ENCODE measurements at places on chromosomes 7 and 10.

GRCh38 chr7:2601065-2601464 lies 30.7 kb upstream of the TTYH3 start:
- no peak for DNase-seq

- DNase-seq = no peak
Observed at GRCh38 chr7:108045669-108046068, 42.7 kb upstream of the LAMB1 start.

DNA sequence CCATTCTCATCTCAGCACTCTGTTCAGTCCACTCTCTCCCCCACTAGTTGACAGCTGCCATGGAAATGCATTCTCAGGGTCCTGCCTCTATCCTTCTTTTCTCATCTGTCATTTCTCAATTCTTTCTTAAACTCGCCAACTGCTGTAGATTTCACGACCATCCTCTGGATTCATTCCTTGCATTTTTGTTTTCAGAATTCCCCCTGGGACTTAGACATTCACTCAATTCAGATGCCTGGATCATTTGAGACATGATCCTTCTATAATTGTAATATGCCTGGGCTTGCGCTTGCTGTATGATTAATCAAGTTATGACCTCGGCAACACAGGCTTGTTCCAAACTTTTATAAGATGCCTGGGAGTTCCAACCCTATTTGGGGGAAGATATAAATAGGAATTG lies 104.5 kb downstream of the RAB11FIP2 start:
- no peak for DNase-seq

DNA sequence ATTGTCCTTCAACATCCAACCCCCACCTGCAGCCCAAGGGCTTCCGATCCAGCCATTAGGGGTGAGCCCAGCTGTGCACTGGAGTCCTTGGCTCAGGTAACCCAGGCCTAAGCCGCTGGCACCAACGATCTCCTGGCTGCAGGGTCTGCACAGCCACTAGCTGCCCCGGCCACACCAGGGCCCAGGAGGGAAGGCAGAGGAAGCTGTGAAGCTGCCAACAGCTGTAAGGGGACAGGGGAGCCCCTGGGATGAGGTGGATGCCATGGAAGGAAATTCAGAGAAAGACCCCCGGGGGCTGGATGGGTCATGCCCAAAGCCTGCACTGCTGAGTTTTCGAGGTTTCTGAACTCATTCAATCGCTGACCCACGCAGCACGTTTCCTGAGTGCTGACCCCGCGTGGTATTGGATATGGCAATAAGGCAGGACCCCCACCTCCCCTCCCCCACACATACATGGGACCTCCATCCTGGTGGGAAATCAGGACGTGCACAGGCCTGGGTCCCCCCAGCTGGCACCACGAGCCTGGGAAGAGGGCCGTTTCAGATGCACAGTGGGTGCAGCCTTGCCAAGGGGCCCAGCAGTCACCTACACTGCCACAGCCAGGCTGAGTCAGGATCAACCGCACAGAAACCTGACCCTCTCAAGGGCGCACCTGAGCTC lies 170.3 kb downstream of the DIP2C start:
- no peak for DNase-seq

DNA sequence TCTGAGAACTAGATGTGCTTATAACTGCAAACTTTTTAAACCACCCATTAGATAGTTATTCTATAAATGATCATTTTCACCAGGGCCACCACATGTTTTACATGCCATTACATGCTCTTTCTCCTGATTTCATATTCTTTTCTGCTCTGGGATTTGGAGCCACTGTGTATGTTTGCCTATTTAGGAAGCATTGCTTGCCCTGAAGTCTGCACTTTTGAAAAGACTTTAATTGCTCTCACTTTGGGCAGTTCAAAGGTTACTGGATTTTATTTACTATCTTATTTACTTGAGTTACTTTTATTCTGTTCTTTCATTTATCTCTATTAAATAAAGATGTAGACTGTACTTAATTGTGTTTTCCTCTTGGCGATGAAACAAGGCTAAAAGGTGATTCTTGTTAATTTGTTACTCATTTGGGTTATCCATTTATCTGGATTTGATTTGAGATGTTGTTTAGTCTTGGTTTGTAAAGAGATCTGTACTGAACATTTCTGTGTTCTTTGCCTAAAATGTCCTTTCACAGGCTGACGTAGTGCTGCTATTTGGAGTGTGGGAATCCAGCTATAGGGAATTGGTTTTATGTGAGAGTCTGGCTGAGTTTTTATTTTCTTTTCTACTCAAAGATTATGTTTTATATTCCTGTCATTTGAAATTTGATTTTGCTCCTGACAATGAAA lies 88.8 kb downstream of the SUGCT start:
- no peak for DNase-seq

- DNase-seq = no peak
Observed at GRCh38 chr10:63446716-63447440, 18.9 kb downstream of the JMJD1C start.

DNA sequence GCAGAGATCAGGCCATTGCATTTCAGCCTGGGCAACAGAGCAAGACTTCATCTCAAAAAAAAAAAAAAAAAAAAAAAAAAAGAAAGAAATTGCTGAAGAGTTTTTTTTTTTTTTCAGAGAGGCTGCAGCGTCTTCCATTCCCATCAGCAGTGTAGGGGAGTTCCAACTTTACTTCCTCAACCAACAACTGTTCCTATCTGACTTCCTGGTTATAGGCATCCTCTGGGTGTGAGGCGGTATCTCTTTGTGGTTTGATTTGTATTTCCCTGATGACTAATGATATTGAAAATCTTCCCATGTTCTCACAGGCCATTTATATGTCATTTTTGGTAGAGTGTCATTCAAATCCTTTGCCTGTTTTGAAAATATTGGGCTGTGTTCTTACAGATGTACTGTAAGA lies 40.2 kb downstream of the PRTFDC1 start:
- no peak for DNase-seq

GRCh38 chr10:77146712-77147336 lies 490.8 kb downstream of the KCNMA1 start:
- DNase-seq = no peak

GRCh38 chr10:108436096-108436495 lies 1271.6 kb upstream of the SORCS1 start:
- no peak for DNase-seq

DNA sequence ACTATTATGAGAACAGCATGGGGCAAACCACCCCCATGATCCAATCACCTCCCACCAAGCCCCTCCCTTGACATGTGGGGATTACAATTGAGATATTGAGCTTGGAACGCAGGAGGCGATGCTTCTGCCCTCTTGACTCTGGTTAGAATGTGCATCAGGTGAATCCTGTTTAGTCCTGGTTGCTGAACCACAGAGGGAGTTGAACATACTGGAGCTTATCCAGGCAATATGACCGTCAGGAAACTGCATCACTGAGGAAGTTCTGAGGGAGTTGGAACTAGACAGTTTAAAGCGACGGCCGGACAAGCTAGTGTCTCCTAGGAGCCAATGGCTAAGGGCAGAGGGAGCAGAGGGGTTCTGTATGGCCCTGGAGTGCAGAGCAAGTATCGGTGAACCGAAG lies 31.8 kb upstream of the GARS1 start:
- DNase-seq = no peak

- no peak for DNase-seq
Observed at GRCh38 chr7:135971366-135971725, 5.8 kb downstream of the MTPN start.

- DNase-seq = no peak
Observed at GRCh38 chr10:102322914-102323313, 72.6 kb upstream of the NFKB2 start.

- no peak for DNase-seq
Observed at GRCh38 chr10:127922675-127923366, 15.9 kb downstream of the PTPRE start.

DNA sequence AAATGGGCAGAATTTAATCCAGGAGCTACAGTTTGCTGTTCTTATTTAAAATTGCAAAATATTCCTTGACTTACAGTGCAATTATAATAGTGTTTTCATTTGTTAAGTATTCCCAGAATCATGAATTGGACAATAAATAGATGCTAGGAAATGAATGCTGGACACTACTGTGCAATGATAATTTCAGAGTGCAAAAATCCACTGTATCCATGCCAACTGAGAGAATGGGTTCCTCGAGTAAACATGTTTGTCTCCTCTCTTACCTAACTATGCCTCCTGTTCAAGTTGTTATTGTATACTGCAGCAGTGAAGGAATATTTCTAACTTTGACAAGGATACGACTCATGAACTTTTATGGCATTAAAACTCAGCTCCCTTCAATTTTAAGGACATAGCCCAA lies 1396.3 kb downstream of the GATA3 start:
- no peak for DNase-seq

DNA sequence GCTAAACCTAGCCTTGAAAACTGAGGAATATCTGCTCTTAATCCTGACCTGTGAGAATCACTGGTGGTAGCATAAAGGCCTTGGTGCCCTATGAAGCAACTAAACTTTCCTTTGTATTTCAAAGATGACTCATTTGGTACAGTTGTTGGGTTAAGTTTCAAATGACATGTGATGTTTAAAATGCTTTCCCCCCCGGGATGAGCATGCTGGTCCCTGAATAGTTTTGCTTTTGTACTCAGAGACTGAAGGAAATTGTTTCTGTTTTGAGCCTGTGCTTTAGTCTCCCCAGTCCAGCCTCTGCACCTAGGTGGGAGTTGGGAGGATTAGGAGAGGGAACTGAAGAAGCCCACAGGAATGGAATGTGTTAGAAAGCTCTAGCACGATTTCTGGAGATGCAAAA lies 258.9 kb upstream of the NPY start:
- no peak for DNase-seq

DNA sequence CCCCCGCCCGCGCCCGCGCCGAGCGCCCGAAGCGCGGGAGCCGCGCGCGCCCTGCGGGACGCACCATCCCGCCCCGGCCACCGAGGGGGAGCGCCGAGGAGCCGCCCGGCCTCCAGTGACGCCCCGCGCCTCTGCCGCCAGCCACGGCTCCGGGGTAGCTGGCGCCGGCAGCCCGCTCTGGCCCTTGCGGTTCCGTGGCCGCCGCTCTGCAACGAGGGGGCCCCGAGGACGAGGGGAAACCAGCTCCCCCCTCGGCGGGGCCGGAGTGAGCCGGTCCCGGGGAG lies at the start of gene PAXIP1:
Gene PAXIP1, minus strand, starts transcription at position 33 of the 284 bp plus-strand sequence. CDS start 195 bp downstream, outside the sequence.
- no peak for DNase-seq

GRCh38 chr10:132835848-132836233 lies 49.9 kb upstream of the NKX6-2 start:
- DNase-seq = no peak

DNA sequence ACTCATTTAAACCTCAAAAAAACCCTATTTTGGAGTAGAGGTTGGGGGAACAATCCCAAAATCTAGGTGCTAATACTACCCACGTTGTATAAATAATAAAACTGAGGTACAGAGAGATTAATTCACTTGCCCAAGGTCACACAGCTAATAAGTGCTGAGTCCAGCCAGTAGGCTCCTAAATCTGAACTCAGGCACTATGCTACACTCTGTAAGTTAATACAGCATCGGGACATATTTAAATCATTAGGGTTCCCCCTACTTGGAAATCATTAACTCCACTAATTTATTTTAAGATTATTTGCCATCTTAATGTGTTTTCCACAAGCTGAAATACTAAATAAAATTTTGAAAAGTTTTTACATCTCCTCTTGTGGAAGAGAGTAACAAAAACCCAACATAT lies 24.2 kb downstream of the PIP4K2A start:
- DNase-seq = no peak

DNA sequence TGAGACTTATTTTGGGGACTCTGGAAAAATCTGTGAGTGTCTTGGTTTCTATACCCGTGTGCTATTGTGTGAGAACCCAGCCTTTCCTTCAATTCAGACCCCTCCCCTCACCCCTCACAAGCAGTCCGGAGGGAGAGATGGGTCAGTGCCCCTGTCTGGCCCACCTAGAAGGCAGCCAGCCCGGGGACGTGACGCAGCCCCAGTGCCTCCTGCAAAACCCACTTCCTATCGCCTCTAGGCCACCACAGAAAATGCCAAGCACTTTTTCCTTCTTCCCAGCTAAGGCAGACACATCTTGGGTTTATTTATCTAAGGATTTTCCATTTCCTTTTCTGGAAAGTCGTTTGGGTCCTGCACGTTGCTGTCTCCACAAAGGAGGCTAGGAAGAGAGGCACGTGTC lies 11.6 kb upstream of the AQP1 start:
- DNase-seq = no peak

DNA sequence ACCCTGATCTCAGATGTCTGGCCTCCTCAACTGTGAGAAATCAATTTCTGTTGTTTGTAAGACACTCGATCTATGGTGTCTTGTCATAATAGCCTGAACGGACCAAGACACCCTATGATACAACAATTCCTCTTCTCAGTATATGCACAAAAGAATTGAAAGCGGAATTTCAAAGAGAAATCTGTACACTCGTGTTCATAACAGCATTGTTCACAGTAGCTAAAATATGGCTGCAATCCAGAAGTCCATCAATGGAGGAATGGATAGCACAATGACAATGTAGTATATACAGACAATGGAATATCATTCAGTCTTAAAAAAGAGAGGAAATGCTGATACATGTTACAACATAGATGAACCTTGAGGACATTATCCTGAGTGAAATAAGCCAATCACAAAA lies 354.6 kb downstream of the SFMBT2 start:
- no peak for DNase-seq

DNA sequence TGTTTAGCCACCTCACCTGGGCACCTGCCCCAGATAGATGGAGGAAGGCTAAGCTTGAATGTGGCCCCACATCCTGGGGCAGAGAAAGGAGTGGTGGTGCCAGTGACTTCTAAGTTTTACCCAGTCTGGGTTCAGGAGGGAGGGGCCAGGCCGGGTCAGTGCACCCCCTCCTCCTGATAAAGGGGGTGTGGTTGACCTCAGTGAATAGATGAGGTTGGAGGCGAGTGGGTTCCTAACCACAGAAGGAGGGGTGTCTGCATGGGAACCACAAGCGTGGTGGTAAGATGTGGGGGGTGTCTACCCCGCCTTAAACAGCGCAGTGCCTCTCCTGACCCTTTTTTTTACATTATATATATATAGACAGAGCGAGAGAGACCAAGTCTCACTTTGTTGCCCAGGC lies 105.3 kb upstream of the KCTD7 start:
- DNase-seq = no peak

DNA sequence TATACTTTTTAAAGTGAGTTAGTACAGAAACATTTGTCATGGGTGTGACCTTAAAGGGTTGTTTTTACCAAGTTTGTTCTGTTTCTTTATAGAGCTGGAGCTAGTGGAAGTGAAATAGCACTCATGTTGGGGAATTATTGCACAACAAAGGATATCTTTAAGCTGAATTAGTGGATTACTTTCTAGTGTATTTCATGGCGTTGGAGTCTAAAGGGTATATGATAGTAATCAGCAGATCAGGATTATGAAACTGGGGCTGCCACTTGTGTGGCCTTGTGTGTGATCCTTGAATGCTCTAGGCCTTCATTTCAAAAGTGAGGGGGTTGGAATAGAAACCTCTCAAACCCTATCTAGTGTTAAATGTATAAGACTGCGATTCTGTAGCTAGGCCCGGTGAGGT lies 123.6 kb downstream of the LYZL1 start:
- peak; percentile 9 for DNase-seq

DNA sequence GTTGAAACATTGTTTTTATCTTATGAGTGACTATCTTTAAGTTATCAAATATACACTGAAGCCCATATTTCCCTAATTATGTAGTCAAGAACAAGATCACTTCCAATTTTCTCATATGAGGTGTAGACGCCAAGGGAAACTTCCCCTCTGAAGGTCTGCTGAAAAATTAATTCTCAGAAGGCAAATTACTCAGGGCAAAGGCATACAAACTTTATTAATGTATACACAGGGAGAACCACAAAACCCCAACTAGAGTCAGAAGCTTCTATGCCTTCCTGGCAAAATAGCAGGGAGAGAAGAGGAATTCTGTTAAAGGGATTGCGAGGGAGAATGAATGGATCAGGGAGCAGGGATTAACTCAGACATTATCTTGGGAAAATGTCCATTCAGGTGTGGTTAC lies 83.4 kb downstream of the DOCK4 start:
- no peak for DNase-seq

- DNase-seq = no peak
Observed at GRCh38 chr7:80060218-80060806, 74.3 kb upstream of the GNAI1 start.

Data from SIG-M5 (cell line).